ENCODE measurements at places on chromosomes 5 and 9. TPM values are rescaled to one million over a fixed set of nuclear protein-coding genes. Genes with fewer than 3 reads are reported as not detected.

The SYK gene
- 0.54 TPM for total RNA-seq

The CDX1 gene
- not detected for total RNA-seq

The UIMC1 gene
- total RNA-seq = 45.8 TPM

The PCDHGA3 gene
- total RNA-seq = not detected

The SLC6A3 gene
- total RNA-seq = 0.53 TPM

The SLC36A3 gene
- not detected for total RNA-seq

The ZNG1E gene
- 72.1 TPM for total RNA-seq

The HMMR gene
- 28.1 TPM for total RNA-seq

All from A549 treated with GW870086 at 1 μM for 4 hours (cell line).